CD4-positive, alpha-beta memory T cell (primary cell): ENCODE measurements at places on chromosomes 3 and 15.

GRCh38 chr3:64224826-64225610 lies at the start of gene PRICKLE2:
TSS of gene PRICKLE2 (minus strand) at chr3:64225466. CDS start at chr3:64198927, 26,539 bp downstream.
- DNase-seq, result no peak

DNA sequence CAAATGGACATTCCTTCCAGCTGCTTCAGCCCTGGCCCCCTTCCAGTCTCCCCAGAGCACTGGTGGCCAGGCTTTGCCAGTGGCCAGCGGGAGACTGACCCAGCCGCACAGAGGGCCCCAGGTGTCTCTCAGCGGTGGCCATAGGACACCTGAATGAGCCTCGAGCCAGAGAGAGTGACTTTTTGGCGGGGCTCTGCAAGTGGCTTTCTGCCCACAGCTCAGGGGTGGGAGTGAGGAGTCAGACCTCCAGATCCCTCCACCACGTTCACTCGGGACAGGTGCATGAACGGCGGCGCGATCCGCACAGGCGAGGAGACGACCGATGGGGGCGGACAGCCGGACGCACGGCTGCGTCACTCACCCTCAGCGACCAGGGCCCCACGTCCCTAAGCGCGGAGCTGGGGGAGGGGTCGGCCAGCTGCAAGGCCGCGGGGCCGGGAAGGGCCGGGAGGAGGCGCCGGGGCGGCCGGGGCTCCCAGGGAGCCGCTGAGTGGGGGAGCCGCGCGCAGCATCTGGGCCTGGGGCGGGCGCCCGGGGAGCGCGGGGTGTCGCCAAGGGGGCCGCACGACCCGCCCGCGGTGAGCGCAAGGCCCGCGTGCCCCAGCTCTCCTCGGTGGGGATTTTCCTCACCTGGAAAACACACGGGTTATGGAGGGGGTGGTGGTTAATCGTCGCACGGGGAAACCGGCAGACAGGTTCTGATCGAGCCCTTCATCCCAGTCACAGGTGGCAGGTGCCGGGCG lies 57.1 kb downstream of the BDH1 start:
- no peak for DNase-seq

- DNase-seq, result no peak
Measured at GRCh38 chr15:32979710-32980109, 214.8 kb downstream of the FMN1 start.

DNA sequence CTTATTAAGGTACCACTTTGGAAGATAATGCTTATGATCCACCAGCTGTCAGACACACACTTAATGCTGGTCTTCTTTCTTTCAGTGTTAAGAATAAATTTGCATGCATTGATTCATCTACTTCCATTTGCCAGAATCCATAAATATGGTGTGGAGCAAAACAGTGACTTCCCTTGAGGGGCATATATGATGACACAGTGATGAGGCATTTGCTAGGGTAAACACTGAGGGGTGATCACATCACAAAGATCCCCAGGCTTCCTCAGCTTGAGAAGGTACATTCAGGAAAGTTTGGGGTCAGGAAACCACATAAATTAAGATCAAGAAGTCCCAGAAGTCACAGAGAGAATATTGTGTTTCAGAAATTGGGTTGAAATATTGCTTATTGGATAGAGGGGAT lies 9.9 kb upstream of the ZBED2 start:
- DNase-seq, result no peak

- DNase-seq, result no peak
Measured at GRCh38 chr3:39668420-39668819, 141.0 kb upstream of the MYRIP start.

DNA sequence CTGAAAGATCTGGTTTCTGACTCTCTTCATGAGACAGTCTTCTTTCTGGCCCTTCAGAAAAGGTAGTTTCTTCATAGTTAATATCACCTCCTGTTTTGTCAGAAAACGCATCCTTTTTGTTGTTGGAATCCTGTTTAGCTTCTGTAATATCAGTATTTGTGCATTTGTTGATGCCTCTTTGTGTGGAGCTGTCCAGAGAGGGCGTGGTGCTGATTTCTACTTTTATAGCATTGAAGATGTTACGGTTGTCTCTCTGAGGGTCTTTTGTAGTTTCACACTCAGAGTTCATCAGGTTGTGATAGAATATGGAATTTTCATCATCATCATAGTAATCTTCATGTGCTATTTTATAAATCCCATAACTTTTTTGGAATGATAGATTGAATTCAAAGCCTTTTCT lies 8.9 kb downstream of the GPR149 start:
- DNase-seq, result no peak

- no peak for DNase-seq
Measured at GRCh38 chr3:111802163-111802625, 56.9 kb upstream of the PHLDB2 start.

DNA sequence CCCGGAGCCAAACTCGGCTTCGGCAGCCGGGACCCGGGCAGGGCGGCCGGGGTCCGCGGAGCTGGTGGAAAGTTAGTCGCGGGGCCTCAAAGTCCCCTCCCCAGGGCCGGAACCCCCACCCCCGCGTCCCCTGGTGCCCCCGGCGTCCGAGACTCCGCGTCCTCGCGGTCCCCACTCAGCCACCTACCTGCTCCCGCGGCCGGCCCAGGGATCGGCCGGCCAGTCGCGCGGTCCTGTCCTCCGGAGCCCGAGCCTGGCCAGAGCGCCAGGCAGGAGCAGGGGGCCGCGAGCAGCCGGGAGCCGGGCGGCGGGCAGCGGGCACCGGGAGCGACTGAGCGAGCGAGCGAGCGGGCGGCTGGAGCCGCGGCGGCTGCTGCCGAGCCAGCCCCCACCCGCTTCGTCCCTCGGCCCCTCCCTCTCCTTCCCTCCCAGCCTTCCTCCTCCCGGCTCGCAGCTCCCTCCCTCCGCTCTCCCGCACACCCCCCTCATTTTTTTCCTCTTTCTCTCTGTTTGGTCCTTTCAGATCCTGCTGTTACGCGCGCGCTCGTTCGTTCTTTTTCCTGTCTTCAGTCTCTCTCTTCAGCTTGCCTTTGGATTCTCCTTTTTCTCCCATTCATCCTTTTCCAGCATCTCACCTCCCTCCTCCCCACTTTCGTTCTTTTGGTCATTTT lies at the start of gene MEGF11:
Gene MEGF11, minus strand, starts transcription at position 333 of the 671 bp plus-strand sequence. CDS start 125,347 bp downstream, outside the sequence.
- no peak for DNase-seq

DNA sequence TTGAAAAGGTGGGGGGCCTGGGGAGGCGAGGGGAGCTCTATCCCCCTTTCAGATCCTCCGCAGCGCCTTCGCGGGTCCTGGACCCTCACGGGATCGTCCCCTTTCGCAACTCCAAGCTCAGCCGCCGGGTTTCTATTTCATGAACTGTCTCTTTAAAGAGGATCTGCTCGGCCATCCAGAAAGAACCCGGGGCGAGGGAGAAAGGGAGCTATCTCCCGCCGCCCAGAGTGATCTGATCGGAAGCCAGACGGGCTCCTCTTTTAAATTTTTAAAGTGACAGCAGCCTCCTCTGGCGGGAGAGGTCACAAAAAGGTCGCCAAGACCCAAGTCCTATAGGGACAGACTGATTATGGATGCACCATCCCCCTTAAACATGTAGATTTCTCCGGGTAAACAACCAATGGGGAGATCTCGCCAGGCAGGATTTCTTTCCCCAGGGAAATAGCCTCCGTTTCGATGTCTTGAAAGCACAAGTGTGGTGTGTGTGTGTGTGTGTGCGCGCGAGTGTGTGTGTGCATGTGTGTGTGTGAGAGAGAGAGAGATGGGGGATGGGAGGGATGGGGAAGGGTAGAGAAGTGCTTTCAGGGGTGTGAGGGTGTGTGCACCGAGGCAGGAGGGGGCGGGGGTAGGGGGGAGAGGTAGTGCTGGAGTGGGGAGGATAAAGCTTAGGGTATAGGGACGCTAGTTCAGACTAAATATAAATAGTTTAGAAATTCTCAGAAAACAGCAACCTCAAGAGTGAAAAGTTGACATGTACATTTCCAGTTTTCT lies 516.1 kb downstream of the MECOM start:
- DNase-seq, result no peak

DNA sequence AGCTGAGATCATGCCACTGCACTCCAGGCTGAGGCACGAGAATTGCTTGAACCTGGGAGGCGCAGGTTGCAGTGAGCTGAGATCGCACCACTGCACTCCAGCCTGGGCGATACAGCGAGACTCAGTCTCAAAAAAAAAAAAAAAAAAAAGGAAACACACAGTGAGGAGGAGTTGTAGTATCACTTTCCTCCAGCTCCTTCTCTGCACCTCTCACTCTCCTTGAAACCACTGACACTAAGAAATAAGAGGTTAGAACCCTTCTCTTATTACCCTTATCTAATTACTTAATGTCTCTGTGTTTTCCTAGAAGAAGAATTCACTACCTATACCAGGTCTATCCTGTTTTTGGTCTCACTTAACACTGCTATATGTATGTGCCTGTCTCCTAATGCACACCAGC lies 31.7 kb downstream of the RAB27A start:
- no peak for DNase-seq

- no peak for DNase-seq
Measured at GRCh38 chr15:29382862-29383261, 113.2 kb upstream of the NSMCE3 start.

- no peak for DNase-seq
Measured at GRCh38 chr3:28637742-28638141, 289.1 kb upstream of the AZI2 start.

DNA sequence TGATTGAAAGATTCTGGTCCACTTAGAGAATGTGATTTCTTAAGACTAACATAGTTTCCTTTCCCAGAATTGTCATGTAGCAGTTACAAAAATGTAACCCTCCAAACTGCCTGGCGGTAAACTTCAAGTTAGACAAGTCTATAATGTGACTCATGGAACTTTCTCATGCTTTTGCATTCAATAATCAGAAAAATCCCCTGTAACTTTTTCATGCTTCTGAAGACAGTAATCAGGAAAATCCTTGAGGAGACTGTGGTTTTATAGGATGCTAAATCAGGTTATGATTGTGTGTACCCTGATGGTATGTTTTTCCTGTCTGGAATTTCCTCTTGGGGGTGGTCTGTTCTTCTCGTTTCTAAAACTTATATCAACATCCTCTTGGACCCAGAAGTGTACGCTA lies 74.0 kb upstream of the RARB start:
- no peak for DNase-seq

DNA sequence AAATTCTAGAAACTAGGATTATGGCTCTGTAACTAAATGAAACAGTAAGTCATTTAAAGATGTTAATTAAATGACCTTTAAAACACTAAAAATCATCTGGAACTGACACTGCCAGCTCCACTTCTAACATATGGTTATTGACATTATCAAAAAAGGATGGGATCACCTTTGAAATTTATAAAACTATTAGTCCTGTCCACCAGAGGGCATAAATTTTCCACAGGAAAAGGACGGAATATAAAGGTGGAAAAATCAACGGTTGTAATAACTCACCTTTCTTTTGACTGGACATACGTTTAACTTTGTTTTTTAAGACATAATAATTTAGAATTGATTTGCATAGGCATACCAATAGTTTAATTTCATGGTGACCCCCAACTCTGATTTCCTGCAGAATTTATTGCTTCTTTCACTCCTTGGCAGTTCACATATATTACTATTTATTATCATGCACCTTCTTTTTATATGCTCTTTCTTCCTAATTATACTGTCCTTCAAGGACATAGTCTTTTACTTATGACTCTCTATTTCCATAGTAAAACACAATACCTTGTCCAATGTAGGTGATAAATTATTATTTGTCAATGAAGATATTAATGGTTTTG lies 345.7 kb downstream of the CADM2 start:
- no peak for DNase-seq

GRCh38 chr15:51267703-51268083 lies 70.7 kb downstream of the CYP19A1 start:
- no peak for DNase-seq

GRCh38 chr3:80993241-80993945 lies 768.1 kb downstream of the GBE1 start:
- DNase-seq, result no peak
